ENCODE measurements at places on chromosomes 12 and 14. TPM values are rescaled to one million over a fixed set of nuclear protein-coding genes. Genes with fewer than 3 reads are reported as not detected.

Gene KRT73
- 2.2 TPM for polyA plus RNA-seq

Gene NELL2
- polyA plus RNA-seq: 25.1 TPM

Gene OR4E2
- not detected for polyA plus RNA-seq

Gene COCH
- 0.71 TPM for polyA plus RNA-seq

Gene MYO1H
- polyA plus RNA-seq: not detected

Gene SMIM10L1
- polyA plus RNA-seq: 6.9 TPM

Measured in small intestine (tissue), 16 donors.